ENCODE measurements at places on chromosomes 3 and 15. TPM values are rescaled to one million over a fixed set of nuclear protein-coding genes. Genes with fewer than 3 reads are reported as not detected.

P3H2 gene
- 60.2 TPM for total RNA-seq

FEZF2 gene
- not detected for total RNA-seq

FRMD5 gene
- 0.98 TPM for total RNA-seq

EPHA6 gene
- total RNA-seq = 0.66 TPM

STRIT1 gene
- total RNA-seq = not detected

ERICH6 gene
- not detected for total RNA-seq

ITIH1 gene
- total RNA-seq = not detected

CCR3 gene
- not detected for total RNA-seq

IMPG2 gene
- total RNA-seq = 0.26 TPM

DNA sequence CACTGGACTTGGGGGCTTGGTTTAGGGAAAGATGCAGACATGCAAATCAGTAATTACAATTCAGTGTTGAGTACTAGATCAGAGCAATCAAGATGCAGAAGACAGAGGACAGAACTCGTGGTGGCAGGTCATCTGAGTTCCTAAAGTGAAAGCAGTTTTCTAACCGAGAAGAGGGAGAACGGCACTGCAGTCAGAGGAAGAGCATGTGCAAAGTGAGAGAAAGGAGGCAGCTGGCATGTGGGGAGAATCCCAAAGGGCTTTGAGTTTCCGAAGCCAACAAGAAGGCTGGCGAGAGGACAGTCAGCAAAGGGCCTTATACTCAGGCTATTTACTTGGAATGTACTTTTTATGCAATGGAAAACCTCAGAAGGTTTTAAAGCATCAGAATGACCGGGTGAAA, 87.0 kb downstream of the ANP32A start:
- no peak for DNase-seq
- peaks cover 7% of the 10 kb centered on the region for H3K36me3 ChIP-seq
- no peak overlapping the region for H3K4me3 ChIP-seq
- no peaks in the 10 kb centered on the region for H3K4me1 ChIP-seq

DNA sequence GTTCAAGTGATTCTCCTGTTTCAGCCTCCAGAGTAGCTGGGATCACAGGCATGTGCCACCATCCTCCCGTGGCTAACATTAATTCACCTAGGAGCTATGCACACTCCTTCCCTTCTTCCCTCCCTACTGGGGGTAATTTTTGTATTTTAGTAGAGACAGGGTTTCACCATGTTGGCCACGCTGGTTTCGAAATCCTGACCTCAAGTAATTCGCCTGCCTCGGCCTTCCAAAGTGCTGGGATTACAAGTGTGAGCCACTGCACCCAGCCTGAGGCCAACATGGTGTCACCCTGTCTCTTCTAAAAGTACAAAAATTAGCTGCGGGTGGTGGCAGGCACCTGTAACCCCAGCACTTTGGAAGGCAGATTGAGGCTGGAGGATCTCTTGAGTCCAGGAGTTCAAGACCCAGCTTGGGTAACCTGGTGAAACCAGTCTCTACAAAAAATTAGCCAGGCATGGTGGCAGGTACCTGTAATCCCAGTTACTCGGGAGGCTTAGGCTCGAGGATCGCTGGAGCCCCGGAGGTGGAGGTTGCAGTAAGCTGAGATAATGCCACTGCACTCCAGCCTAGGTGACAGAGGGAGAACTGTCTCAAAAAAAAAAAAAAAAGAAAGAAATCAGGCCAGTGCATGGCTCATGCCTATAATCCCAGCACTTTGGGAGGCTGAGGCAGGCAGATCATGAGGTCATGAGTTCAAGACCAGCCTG, 6.1 kb downstream of the RNU5B-1 start:
- DNase-seq = peak; percentile 47
- H3K4me1 ChIP-seq = no peaks in the 10 kb centered on the region
- H3K4me3 ChIP-seq = no peak overlapping the region
- H3K27me3 ChIP-seq = peaks cover 8% of the 10 kb centered on the region
- H3K36me3 ChIP-seq = peaks cover 8% of the 10 kb centered on the region

DNA sequence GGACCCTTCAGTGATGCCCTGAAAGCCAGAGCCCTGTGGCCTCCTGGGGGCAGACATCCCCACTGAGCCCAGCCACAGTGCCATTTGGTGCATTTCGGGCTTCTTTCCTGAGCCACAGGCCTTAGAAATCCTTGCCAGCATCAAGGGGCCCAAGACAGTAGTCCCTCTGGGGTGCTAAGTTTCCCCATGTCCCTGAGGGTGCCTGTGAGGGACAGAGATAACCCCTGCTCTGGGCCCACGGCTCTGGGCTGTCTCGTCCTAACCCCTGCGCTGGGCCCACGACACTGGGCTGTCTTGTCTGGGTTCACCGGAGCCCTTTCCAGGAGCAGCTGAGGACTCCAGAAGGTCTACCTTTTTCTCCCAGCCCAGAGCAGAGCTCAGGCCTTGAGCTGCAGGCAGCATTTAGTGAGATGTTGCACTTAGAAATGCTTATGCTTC, 45.1 kb upstream of the FGD5 start:
- H3K27ac ChIP-seq = no peak overlapping the region
- no peak overlapping the region for H3K4me3 ChIP-seq
- no peaks in the 10 kb centered on the region for H3K4me1 ChIP-seq
- DNase-seq = no peak
- H3K27me3 ChIP-seq = no peaks in the 10 kb centered on the region

DNA sequence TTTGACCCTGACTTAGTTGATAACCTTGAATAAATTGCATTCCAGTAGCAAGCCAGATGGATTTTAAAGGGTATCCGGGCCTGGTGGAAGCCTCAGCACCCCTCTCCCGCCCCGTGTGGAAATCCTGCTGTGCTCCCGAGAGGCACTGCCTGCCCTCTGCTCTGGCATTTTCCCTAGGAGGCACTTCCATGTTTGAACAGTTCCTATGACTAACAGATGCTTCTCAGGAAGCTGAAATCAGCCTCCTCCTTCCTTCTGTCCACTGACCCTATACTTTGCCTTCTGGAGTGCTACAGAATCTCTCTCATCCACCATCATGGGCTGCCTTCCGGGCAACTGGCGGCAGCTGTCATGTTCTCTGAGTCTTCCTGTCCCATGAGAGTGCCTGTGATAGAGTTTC, 90.8 kb downstream of the GABRG3 start:
- no peak overlapping the region for H3K4me3 ChIP-seq
- no peak for DNase-seq
- H3K27me3 ChIP-seq = no peaks in the 10 kb centered on the region
- H3K36me3 ChIP-seq = no peaks in the 10 kb centered on the region
- H3K4me1 ChIP-seq = no peaks in the 10 kb centered on the region

- no peaks in the 10 kb centered on the region for H3K27me3 ChIP-seq
- no peak overlapping the region for H3K4me3 ChIP-seq
- no peaks in the 10 kb centered on the region for H3K4me1 ChIP-seq
- H3K27ac ChIP-seq = no peak overlapping the region
- DNase-seq = no peak
Measured at GRCh38 chr3:69119681-69120080, 2.7 kb downstream of the LMOD3 start.

- no peaks in the 10 kb centered on the region for H3K27me3 ChIP-seq
- no peak for DNase-seq
- no peaks in the 10 kb centered on the region for H3K4me1 ChIP-seq
Measured at GRCh38 chr3:5221701-5222100, 34.2 kb downstream of the EDEM1 start.

DNA sequence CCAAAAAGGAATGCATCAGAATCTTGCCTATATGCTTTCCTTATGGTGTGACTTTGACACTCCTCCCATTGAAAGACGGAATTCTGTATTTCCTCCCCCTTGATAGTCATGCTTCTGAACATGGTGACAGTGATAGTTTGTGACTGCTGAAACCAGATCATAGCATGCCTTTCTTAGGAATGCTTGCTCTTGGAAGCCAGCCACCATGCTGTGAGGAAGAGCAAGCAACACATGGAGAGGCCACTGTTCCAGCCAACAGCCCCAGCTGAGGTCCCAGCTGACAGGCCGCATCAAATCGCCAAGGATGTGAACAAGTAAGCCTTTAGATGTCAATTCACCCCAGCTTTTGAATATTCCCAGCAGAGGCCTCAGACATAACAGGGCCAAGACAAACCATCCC, 100.1 kb downstream of the IGF2BP2 start:
- H3K4me1 ChIP-seq = peaks cover 58% of the 10 kb centered on the region
- H3K4me3 ChIP-seq = no peak overlapping the region
- no peaks in the 10 kb centered on the region for H3K27me3 ChIP-seq
- H3K36me3 ChIP-seq = peaks cover 23% of the 10 kb centered on the region
- H3K27ac ChIP-seq = no peak overlapping the region
- no peak for DNase-seq

GRCh38 chr15:74301583-74302361, 65.6 kb downstream of the CCDC33 start:
- H3K4me3 ChIP-seq = no peak overlapping the region
- no peak overlapping the region for H3K27ac ChIP-seq
- H3K27me3 ChIP-seq = peaks cover 85% of the 10 kb centered on the region
- peaks cover 5% of the 10 kb centered on the region for H3K4me1 ChIP-seq

GRCh38 chr3:41638381-41638780, 323.5 kb downstream of the ULK4 start:
- H3K27ac ChIP-seq = no peak overlapping the region
- no peak overlapping the region for H3K4me3 ChIP-seq
- DNase-seq = no peak
- no peaks in the 10 kb centered on the region for H3K27me3 ChIP-seq
- no peaks in the 10 kb centered on the region for H3K4me1 ChIP-seq
- H3K36me3 ChIP-seq = no peaks in the 10 kb centered on the region

- H3K4me1 ChIP-seq = no peaks in the 10 kb centered on the region
- H3K27me3 ChIP-seq = peaks cover 96% of the 10 kb centered on the region
- H3K4me3 ChIP-seq = no peak overlapping the region
- no peak for DNase-seq
- no peak overlapping the region for H3K27ac ChIP-seq
- H3K36me3 ChIP-seq = peaks cover 5% of the 10 kb centered on the region
Measured at GRCh38 chr3:124384527-124384926, 345.7 kb upstream of the UMPS start.

GRCh38 chr3:45198264-45199260, 27.5 kb downstream of the TMEM158 start:
- DNase-seq = no peak
- peaks cover 20% of the 10 kb centered on the region for H3K4me1 ChIP-seq
- no peaks in the 10 kb centered on the region for H3K36me3 ChIP-seq
- H3K27me3 ChIP-seq = no peaks in the 10 kb centered on the region
- H3K27ac ChIP-seq = peak overlapping the region; percentile 63

- peaks cover 19% of the 10 kb centered on the region for H3K27me3 ChIP-seq
- H3K27ac ChIP-seq = no peak overlapping the region
- H3K36me3 ChIP-seq = no peaks in the 10 kb centered on the region
- no peak overlapping the region for H3K4me3 ChIP-seq
- no peaks in the 10 kb centered on the region for H3K4me1 ChIP-seq
- no peak for DNase-seq
Measured at GRCh38 chr3:98109807-98110549, 20.5 kb upstream of the OR5H1 start.

DNA sequence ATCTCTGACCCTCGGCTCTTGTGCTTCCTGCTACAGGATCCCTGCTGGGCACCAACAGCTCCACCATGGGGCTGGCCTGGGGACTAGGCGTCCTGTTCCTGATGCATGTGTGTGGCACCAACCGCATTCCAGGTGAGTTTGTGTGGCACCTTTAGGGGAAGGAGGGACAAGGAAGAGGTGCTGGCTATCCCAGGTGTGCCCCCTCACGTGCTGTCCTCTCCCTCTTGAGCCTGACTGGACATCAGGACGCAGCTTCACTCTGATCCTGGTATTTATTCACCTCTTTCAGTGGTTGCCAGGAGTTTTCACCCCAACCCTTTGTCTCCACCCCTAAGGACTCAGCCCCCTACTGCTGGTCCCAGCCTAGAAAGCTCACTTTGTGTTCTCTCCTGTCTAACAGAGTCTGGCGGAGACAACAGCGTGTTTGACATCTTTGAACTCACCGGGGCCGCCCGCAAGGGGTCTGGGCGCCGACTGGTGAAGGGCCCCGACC, 960 bp downstream of the THBS1 start:
- peak overlapping the region; percentile 78 for H3K4me3 ChIP-seq
- H3K27ac ChIP-seq = peak overlapping the region; percentile 24

GRCh38 chr15:74402337-74402841, 31.4 kb downstream of the SEMA7A start:
- H3K4me3 ChIP-seq = no peak overlapping the region
- H3K36me3 ChIP-seq = no peaks in the 10 kb centered on the region
- H3K27me3 ChIP-seq = no peaks in the 10 kb centered on the region
- no peak overlapping the region for H3K27ac ChIP-seq
- H3K4me1 ChIP-seq = peaks cover 22% of the 10 kb centered on the region
- no peak for DNase-seq

- H3K36me3 ChIP-seq = peaks cover 86% of the 10 kb centered on the region
- H3K27ac ChIP-seq = peak overlapping the region; percentile 91
- H3K27me3 ChIP-seq = no peaks in the 10 kb centered on the region
- DNase-seq = peak; percentile 90
- peaks cover 56% of the 10 kb centered on the region for H3K4me1 ChIP-seq
- peak overlapping the region; percentile 43 for H3K4me3 ChIP-seq
Measured at GRCh38 chr3:156681002-156681401, 6.6 kb downstream of the TIPARP start.

DNA sequence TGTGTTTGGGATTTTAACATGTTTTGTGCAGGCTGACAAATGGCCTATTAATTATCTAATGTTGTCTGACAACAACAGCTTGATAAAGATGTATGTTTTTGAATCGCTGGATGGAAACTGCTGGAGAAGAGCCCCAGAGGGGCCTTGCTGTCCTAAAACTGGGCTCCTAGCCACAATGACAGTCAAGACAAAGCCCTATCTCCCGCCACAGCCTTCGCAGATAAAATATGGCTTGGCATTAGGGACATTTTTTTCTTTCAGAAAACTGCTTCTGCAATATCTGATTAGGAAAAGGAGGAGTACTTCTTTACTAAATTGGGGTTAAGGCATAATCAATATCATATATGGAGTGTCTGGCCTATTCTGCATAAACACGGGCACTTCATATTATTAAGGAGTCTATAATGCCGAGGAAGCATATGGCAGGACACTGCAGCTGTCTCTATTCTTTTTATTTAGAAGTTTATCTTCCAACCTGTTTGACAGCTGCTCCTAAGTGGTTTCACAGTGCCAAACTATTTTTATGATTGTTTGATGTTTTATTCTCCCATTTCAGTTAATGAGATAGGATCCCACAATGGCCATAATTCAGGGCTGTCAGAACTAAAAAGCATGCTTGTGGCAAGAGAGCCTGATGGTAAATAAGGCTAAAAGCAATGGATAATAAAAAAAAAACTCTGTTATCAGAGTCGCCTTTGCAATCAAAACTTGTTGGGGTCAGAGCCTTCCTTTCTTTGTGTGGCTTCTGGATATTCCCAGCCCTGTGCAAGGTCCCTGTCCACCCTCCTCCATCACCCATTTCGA, 210.1 kb downstream of the MECOM start:
- H3K36me3 ChIP-seq = no peaks in the 10 kb centered on the region
- H3K4me1 ChIP-seq = peaks cover 20% of the 10 kb centered on the region
- H3K27ac ChIP-seq = peak overlapping the region; percentile 96
- H3K27me3 ChIP-seq = no peaks in the 10 kb centered on the region

DNA sequence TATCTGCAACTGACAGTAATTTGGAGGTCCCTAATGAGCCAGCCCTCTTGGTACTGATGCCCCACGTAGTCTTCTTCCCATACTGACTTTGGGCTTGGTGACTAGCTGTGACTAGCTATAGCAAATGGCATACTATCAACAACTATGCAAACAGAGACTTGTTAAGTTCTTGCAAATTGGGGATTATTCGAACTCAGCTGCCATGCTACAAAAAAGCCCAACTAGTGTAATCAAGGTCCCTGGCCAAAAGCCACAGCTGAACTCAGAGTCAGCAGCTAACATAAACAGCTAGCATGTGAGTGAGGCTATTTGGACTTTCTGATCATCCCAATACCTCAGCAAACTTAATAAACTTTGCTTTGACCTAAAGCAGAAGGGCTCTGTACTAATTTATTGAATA, 121.2 kb upstream of the PLXND1 start:
- DNase-seq = no peak
- no peak overlapping the region for H3K27ac ChIP-seq
- H3K4me1 ChIP-seq = peaks cover 19% of the 10 kb centered on the region
- peaks cover 6% of the 10 kb centered on the region for H3K36me3 ChIP-seq
- H3K4me3 ChIP-seq = no peak overlapping the region
